ENCODE measurements at places on chromosomes 6 and 20. TPM values are rescaled to one million over a fixed set of nuclear protein-coding genes. Genes with fewer than 3 reads are reported as not detected.

GRCh38 chr20:31815408-31816188 lies 3.6 kb upstream of the MYLK2 start:
- DNase-seq = no peak

GRCh38 chr6:99491171-99491570 lies 24.1 kb downstream of the USP45 start:
- DNase-seq = no peak

DNA sequence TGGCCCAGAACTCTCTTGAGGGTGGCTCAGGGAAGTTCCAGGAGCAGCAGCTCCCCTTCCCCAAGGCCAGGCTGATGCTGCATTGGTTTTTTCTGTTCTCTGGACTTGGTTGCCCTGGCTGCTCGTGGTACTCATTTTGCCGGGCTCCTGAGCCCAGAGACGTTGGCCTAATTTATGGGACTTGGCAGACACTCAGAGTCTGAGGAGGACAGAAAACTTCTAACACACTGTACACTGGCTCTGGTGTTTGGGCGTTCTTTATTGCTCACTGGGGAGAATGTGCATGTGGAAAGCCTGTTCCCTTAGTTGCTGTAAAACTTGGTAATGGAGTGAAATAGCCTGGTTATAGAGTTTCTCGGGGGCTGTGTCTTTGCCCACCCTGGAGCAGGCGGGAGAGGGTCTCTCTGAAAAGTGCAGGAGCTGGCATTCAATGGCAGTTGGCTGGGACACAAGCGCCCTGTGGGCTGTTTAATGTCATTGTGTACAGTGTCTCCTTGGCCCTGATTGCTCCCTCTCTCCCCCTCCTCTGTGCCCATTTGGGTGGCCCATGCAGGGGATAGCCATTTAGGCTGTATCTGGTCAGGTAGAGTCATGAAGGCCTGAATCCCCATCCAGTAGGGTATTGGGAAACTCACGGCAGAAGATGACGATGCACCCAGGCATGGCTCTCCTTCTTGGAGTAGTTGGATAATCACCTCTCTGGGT lies 109.3 kb downstream of the CDC5L start:
- no peak for DNase-seq

- DNase-seq = no peak
These were observed 37.6 kb downstream of the UQCC2 start for GRCh38 chr6:33673851-33674250.

DNA sequence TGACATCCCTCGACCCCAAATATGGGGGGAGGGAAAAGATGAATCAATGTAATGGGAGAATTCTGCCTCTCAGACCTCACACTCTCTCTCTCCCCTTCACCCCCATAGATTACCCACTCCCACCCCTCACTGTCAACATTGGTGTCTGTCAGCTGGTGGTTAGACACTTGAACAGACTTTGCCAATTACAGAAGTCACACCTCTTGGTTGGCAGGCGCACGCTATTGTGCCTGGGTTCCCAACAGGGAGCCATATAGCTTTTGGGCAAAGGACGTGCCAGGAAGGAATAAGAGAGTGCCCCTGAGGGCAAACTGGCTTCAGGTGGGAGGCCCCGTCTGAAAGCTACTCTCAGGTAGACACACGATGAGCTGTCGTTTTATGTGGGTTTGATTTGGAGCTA lies 54.1 kb upstream of the FYN start:
- no peak for DNase-seq

GRCh38 chr6:161233986-161234661 lies 39.7 kb downstream of the AGPAT4 start:
- DNase-seq = no peak

DNA sequence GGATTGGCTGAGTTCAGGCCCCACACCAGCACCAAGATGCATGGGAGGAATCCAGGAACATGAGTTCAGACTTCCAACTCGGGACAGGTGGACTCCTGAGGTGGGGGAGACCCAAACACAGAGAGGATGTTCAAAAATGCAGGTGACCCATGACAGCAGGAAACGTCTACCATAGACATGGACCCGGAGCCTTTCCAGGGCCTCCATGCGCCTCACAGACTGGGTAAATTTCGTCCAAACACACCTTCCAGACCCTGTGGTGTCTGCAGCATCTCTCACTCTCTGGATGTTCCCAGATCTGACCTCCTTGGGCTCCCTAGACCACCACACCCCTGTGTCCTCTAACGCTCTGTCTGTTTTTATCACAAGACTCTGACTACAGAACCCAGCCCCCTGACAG lies 87.7 kb downstream of the PXDC1 start:
- DNase-seq = no peak

- DNase-seq = peak; percentile 54
These were observed 520 bp downstream of the SLC24A3 start for GRCh38 chr20:19212821-19213502.

DNA sequence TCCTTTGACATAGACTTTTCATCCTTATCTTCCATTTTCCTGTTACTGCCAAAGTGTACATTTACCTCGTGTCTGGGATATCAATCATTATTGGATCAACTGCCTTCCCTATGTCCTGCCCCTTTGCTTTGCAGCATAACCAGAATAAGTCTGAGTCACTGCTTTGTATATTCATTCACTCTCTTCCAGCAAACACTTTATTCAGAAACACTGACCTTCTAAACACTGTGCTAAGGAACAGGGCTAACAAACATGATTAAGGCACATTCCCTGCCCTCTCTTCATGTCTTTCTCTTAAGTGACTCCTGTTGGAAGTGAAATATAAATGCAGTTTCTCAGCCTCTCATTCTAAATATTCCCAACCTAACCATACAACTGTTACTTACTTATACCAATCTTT lies 66.9 kb downstream of the COL19A1 start:
- DNase-seq = no peak

GRCh38 chr6:108831104-108831503 lies 17.1 kb upstream of the ARMC2 start:
- DNase-seq = no peak

GRCh38 chr6:129623008-129623732 lies 86.8 kb downstream of the ARHGAP18 start:
- DNase-seq = no peak

- no peak for DNase-seq
These were observed 19.9 kb downstream of the EZR start for GRCh38 chr6:158799051-158799792.

DNA sequence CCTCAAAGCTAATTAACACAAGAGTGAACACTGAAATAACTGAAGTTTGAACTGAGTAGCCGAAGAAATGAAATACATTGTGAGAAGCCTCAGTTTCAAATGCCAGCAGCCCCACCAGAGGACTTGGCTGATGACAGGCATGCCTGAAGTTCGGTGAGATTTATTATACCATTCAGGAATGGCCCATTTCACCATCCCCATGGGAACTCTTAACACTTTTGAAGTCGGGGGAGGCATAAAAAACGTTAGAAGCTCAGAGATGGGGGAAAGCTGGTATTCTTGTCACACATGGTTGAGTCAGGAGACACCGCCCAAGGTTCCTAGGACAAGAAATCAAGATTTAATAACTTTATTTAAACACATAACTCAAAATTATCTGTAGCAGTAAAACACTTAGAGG lies 17.6 kb upstream of the SLC22A3 start:
- no peak for DNase-seq

GRCh38 chr6:105609375-105609991 lies 206.6 kb upstream of the PREP start:
- DNase-seq = no peak

DNA sequence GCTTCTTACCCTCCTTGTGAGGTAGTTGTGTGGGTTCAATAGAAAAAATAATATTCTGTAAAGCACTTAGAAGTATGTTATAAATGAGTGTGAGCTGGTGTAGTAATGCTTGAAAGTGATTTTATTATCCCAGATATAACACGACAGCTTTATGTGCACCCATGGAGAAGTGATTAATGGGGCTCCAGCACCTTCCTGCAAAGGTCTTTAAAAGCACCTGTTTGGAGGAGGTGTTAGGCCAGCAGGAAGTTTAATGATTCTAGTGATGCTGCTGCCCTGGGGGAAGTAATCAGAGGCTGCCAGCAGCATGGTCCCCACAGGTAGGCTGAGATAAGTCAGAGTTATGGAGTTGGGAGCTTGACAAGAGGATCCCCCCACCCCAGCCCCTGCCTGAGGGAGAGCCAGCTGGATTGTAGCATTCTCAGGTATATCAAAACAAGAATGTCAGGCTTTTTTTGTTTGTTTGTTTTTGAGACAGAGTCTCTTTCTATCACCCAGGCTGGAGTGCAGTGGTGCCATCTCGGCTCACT lies 166.3 kb downstream of the PHACTR1 start:
- DNase-seq = no peak

DNA sequence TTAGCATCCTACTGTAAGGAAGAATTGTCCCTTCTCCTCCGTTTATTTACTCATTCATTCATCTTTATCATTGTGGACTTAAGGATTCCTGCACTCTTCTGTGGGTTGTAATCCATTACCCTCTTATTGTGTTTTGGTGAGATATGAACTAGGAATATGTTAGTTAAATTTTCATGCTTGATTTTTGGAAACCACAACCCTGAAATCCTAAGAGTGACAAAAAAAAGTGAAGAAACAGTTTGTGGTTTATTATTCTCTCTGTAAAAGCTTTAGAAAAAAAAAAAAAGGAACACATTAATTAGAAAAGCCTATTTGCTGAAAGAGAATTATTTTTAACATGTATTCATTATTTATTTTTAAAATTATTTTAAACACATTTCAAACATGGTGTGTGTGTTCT lies 36.7 kb upstream of the INSM1 start:
- DNase-seq = no peak

Gene CLVS2
- polyA plus RNA-seq = 0.12 TPM

Gene HLA-DRA
- 60.0 TPM for polyA plus RNA-seq

Gene TMC2
- polyA plus RNA-seq = 0.11 TPM

Gene SRSF12
- polyA plus RNA-seq = 14.9 TPM

Gene WFDC10B
- polyA plus RNA-seq = not detected

Gene SOBP
- polyA plus RNA-seq = 12.1 TPM

Gene SPATA25
- 7.8 TPM for polyA plus RNA-seq

Gene TRIM10
- 0.49 TPM for polyA plus RNA-seq

Gene HSPA1L
- polyA plus RNA-seq = 4.4 TPM

Gene GPR31
- not detected for polyA plus RNA-seq
